ENCODE measurements at places on chromosomes 3 and 15.

DNA sequence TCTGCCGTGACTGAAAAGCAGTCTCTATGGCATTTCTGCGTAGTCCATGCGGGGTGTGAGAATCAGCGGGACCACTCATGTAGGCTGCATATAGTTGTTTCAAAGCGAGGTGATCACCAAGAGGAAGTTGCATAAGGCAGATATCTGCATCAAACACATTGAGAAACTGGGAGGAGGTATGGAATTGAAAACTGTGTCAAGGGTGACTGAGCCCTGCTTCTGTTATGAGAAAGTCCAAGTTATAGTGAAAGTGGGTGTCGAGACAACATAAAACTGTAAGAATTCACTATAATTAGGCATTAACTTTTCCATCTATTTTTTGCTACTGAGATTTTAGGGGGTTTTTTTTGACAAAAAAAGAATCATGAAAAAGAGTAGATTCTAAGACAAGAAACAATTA is 109.3 kb downstream of the ZIC1 start:
- DNase-seq, result no peak

DNA sequence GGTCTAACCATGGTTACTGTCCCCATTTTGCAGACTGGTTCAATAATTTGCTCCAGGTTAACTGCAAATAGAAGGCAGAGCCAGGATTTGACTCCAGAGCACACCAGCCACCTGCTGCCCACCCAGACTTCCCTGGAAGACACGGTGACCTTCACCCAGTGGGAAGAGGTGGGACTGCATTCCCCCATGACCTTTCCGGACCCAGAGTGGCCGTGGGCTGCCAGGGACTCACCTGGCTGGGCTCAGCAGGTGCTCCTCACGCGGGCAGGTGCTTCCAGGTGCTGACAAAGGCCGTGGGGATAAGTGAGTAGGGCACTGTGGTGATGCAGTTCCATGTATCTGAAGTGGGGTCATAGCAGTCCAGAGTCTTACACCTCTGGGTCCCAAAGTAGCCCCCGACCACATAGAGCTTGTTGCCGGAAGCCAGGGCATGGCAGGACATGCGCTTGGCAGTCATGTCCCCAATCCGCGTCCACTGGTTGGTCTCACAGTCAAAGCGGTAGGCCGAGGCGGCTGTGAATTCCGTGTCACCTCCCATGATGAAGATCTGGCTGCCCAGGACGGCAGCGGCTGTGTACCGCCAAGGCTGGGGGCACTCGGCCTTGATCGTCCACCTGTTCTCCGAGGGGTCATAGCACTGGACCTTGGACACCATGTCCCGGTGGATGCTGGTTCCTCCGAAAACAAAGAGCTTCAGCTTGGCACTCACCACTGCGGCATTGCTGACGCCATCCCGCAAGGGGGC is 26.8 kb downstream of the KLHL25 start:
- DNase-seq, result no peak

DNA sequence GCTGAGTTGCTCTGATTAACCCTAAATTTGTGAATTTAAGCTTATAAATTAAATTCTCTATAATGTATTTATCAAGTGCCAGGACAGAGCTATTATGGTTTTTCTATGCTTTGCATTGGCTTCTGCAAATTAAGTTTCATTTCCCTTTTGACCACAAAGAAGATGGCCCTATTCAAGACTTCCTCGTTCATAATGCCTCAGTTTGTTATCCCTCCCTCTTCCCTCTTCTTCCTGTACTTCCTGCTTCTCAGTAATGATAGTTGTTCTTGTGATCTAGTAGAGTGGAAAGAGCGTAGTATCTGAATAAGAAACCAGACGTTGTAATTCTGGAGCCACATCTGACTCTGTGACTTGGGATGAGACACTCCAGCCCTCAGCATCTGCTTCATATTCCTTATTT is 118.7 kb downstream of the CACNA1D start:
- DNase-seq, result no peak

DNA sequence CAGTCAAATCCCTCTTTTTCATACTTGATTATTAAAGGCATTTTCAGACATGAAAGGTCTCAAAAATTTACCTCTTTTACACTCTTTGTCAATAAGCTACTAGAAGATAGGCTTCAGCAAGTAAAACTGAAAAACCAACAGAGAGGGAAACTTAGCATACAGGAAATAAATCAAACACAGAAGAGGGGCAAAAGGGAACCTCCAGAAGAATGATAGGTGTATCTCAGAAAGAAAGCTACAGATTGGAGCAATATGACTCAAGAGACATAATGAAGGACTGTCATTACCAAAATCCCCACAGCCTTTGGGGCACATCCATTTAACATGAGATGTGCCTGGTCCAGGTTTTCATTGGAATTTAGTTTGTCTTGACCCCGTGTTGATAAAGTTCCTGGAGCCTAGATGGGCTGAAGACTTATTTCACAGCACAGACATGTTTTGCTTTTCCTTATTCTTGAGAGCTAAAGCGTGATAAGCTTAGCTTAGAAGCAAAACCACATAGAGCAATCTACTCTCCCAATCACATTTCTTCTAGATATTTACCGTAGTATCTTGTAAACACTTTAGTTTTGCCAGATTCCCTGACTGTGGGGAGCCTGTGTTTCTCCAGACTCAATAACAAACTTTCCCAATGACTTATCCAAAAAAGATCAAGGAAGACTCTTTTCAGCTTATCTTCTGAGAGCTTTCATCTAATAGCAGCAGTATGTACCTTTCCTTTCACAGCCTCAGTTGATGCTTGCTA is 11.7 kb downstream of the LRRFIP2 start:
- DNase-seq, result no peak

GRCh38 chr3:184910664-184911063 is 98.7 kb downstream of the VPS8 start:
- no peak for DNase-seq

DNA sequence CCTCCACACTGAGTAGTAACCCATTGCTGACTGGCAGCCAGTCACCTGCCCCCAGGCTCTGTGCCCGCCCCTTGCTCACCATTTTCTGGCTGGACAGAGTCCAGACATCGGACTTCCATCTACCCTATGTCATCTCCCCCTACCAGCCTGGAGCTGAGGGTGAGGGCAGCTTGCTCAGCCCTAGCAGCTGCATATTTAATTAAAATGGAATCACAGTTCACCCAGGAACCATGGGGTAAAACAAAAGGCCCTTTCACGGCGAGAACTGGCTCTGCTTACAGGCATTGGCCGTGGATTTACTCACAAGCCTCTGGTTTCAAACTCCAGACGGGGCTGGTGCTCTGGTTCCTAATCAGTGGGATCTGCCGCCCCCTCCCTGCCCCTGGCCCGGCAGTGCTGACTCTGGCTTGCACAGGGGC is 94.9 kb upstream of the ATP2B2 start:
- no peak for DNase-seq

DNA sequence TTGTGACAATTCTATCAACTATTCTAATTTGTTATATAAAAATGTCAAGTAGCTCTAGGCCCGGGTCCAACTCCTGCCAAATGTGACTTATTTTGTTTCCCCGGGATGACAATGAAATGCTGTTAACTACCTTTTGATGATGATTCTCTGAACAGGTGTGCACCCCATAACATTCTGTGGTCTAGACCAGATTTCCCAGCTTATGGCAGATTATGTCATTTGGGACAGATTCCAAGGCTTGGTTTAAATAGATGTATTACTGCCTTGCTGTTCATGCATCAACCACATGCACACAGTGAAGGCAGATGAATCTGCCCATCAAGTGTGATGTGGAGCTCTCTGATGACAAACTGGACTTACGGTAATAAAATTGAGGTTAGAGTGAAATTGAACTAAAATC is 150.5 kb downstream of the MECOM start:
- no peak for DNase-seq

DNA sequence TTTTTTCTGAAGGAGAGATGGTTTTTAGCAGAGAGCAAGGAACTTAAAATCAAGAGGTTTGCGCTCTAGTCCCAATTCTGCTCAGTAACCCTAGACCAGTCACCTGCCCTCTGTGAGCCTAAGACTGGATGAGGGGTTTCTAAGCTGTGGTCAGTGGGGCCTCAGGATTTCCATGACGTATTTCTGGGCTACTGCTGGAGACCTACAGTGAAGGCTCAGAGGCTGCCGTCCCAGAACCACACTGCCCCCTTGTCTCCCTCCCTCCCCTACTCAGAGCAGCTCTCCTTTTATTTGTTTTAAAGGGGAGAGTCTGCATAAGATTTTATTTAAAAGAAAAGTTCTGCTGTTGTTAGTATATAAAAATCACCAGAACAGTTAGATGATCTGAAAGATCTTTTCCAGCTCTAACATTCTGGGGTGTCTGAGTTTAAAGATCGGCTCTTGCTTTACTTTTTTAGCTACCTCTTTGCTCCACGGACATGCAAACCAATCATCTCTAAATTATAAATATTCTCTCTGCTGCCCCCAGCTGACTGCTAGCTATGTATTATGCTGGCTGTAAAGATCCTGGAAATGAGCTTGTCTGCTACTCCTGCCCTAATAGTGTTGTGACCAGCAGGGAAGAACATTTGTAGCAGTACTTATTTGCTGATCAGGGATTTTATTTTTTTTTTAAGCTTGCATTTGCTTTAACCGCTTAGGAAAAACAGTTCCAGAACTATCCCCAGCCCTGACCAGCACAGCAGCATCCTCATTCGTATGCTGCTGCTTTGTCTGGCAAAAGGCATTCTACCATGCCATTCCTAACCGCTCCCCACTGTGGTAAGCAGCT is 28.6 kb upstream of the NDUFB4 start:
- DNase-seq, result no peak

- no peak for DNase-seq
Observed at GRCh38 chr15:45285413-45285812, 33.4 kb downstream of the SLC28A2 start.

DNA sequence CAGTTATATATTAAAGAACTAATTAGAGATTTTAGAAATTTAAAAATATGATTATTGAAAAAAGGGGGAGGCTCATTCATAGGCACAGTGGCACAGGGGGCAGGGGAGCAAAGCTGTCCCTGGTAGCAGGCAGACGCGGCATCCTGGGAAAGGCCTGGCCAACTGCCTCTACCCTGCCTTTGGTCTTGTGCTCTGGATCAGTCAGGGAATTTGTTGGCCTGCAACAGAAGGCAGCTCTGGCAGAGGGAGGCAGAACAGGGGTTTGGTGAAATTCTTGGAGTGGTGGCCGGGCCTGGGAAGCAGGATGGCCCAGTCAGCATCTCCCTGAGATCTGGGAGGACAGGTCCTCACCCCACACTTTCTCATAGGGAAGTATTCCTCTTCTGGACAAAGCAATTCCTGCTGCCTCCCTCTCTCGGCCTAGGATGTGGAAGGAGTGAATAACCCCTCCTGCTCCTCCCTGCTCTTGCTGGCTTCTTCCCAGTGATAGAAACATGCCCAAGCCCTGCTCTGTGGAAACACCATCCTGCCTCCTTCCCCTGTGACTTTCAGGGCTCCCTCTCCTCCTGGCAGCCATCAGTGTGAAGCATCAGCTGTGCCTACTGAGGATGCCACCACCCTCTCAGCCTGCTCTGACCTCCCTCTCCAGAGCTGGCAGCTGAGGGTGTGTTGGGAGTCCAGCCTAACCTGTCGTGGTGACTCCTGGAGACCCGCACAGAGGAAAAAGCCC is 26.9 kb downstream of the PRR20G start:
- DNase-seq, result no peak

- no peak for DNase-seq
Observed at GRCh38 chr3:56323986-56324420, 144.3 kb downstream of the ERC2 start.

GRCh38 chr3:30354513-30354912 is 251.9 kb upstream of the TGFBR2 start:
- DNase-seq, result no peak

DNA sequence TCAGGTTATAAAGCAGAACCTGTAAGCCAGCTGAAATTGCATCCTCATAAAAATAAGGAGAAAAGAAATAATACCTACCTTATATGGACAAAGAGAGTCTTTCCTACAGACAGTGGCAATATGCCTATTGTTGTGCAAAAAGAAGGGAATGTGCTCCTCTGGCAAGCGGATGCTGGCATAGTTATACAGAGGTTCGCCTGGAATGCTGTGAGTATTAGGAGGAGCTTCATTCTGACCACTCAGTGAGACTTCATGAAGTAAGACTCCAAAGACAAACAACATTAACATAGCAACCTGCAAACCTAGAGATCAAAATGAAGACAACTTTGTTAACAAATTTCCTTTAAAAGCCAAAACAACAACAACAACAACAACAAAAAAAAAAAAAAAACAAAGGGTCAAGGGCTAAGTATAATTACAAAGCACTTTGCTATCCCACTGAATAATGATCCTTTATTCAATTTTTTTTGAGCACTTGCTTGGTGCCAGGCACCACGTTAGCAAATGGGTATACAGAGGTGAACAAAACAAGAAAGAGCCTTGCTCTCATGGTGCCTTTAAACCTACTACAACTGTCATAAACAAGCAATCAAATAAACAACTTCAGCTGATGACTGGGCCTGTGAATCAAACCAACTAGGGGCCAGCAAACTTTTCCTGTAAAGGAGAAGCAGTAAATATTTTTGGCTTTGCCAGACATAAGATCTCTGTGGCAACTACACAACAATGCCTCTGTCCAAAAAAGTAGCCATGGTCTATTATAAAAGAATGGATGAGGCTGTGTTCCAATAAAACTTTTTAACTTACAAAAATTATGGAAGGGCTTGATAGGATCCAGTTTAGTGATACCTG is 3.7 kb downstream of the EOGT start:
- DNase-seq, result no peak

DNA sequence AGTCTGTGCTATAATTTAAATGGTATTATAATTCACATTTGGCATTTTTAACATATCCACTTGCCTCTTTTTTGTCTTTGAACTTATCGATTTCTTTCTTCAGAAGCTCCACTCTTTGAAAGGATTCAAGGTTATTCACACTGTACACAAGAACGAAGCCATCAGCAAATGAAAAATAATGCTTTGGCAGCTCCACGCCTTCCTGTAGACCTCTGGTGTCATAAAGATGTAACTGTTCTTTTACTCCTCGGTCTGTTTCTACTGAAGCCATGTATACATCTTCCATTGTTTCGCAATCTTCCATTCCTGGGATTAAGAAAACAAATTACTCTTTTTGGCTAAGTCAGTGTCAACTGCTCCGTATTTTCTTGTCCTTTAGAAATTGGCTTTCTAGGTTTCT is 16.0 kb downstream of the NKIRAS1 start:
- DNase-seq, result no peak

DNA sequence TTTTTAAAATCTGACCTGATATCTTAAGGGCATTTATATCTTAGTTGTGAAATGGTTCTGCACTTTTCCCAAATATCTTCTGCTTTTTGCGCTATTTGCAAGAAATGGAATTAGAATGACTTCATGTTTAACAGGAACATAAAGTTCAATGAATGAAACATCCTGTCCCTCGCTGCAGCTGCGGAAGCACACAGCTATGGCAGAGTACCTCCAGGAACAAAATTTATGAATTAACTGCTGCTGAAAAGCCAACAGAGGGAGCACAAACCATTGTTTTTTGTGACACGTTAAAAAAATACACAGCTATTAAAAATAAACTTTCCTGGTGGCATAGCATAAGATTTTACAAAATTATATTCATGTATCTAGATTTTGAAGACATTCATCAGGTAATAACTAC is 404.4 kb upstream of the MDFIC2 start:
- no peak for DNase-seq

- DNase-seq, result no peak
Observed at GRCh38 chr3:181326637-181327223, 337.2 kb upstream of the DNAJC19 start.

GRCh38 chr3:62632510-62633294 is 242.5 kb downstream of the CADPS start:
- DNase-seq, result no peak

GRCh38 chr15:74464216-74464615 is 3.3 kb upstream of the UBL7 start:
- DNase-seq, result no peak

GRCh38 chr3:18529631-18530030 is 104.5 kb upstream of the SATB1 start:
- no peak for DNase-seq

Measured in stimulated activated CD8-positive, alpha-beta memory T cell treated with anti-CD3 and anti-CD28 coated beads, Interleukin-7, amount 100 ng/mL, for 24 hours (primary cell).